ENCODE measurements at places on chromosomes 7 and 10.

GRCh38 chr10:80686734-80687475, 149.2 kb downstream of the SH2D4B start:
- no peak for DNase-seq

GRCh38 chr10:123417414-123417813, 248.7 kb upstream of the GPR26 start:
- no peak for DNase-seq

DNA sequence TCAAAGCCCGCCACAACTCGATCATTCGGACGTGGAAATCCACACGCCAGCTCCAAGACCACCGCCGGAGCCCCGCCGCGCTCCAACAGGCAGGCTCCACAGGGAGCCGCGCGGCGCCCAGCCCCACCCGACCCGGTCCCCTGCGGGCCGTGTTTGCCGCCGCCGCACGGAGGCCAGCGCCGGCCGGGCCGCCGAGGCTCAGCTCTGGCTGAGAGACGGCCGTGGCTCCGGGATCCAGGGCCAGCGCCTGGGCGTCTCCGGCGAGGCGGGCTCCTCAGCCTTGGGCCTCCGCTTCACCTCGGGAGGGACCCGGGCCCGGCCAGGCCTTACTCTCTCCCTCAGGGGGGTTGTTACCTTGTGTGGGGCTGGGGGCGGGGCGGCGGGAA, 333 bp downstream of the SMNDC1 start:
- no peak for DNase-seq

- no peak for DNase-seq
These were observed 1.6 kb downstream of the CHST15 start for GRCh38 chr10:124091646-124092249.

DNA sequence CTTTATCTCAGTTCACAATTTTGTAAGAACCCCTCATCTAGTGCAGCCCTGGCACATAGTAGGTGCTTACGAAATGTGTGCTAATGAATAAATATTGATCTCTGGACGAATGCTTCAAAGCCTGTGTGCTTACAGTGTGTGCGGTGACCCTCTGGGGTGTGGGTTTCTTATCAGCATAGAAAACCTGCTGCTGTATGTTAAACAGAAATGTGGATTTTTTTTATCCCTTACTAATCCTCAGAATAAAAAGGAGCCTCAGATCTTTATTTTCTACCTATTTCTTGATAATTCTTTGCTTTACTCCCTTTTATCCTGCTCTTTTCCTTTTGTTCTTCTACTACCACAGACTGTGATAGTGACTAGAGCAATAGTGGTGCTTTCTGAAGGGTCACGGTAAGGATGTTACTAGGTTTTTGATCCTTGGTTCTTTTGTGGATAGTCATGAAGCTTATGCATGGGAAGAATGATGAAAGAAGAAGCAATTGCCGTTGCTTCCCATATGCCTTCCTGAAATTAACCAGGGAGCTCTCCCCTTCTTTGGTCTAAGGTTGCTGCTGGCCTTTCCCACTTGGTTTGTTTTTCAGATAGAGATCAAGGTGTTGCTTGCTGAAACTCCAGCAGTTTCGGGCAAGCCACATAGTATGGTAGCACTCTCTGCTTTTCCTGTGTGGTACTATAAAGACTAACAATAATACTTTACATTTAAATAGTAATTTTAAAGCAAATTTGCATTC, 44.7 kb downstream of the SPAG6 start:
- DNase-seq = no peak

DNA sequence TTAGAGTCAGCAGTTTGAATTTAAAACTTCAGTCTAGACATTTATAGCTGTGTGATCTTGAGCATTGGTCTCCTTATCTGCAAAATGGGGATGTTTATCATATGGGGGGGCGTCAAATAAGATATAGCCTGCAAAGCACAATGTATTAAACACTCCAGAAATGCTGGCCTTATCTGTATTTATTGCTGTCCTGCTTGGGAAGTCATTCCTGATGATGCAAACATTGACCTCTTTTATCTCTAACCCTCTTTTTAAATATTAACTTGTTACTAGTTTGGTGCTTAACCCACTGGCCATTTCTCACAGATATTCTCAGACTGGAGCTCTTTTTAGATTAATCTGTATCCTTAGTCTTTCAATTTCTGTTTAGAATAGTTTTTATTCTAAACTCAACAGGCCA, 13.2 kb downstream of the MRPS33 start:
- no peak for DNase-seq

DNA sequence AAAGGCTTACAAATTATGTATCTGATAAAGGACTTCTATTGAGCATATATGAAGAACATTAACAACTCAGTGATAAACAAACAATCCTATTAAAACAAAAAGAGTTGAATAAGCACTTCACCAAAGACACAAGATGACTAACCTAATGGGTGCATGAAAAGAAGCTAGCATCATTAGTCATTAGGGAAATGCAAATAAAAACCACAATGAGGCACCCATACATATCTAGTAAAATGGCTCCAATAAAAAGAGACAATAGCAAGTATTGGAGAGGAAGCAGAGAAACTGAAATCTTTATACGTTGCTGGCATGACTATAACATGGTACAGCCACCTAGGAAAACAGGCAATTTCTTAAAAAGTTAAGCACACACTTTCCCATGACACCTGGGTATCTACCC, 77.6 kb upstream of the ZMIZ1 start:
- DNase-seq = no peak

- no peak for DNase-seq
These were observed 229.1 kb downstream of the BAMBI start for GRCh38 chr10:28906415-28906814.

DNA sequence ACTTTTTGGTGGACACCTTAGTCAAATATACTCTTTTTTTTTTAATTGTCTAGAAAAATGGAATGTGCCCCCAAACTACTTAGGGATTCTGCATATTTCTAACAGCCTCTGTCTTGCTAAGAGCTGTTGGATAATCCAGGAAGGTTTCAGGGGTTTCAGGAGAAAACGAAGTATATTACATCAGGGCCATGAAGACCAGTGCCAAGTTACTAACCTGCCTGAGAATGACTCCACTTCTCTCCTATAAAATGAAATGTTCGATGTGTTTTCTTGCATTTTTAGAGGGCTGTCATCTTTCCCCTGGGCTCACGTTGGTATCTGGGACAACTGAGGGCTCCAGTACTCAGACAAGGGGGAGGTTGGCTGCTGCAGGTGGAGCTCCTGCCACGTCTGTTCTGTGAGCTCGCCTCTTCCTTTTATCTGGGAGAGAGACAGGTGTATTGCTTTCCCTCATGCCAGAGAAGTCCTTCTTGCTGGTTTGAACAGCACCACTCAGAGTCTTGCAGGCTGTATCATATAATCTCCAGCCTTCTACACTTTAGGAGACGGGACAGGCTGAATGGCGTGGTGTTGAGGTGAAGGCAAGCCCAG, 71.3 kb downstream of the CAMK1D start:
- peak; percentile 18 for DNase-seq

DNA sequence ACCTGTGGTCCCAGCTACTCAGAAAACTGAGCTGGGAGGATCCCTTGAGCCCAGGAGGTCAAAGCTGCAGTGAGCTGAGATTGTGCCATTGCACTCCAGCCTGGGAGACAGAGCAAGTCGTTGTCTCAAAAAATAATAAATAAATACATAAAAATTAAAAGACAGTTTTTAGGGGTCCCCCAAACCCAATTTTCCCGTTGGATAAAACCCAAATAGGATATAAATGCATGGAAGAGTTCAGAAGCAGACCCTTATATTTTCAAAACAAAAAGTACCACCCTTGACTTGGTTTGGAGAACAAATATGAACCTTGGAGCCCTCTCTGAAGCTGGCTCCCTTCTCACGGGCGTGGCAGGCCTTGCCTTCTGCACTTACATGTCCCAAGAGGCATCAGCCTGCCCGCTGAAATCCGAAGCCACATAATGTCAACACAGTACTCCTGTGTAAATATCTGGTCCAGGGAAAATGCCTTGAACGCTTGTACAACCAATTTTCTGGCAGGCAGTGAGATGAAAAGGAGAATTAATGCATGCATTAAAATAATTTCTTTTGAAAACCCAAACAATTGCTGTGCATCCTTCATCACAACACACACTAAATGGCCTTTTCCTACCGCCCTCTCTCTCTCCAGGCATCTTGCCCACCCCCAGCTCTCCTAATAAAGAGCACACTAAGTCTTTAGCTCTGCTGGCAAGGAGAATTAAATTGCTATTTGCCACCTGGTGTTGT, 46.4 kb upstream of the PARD3 start:
- no peak for DNase-seq

DNA sequence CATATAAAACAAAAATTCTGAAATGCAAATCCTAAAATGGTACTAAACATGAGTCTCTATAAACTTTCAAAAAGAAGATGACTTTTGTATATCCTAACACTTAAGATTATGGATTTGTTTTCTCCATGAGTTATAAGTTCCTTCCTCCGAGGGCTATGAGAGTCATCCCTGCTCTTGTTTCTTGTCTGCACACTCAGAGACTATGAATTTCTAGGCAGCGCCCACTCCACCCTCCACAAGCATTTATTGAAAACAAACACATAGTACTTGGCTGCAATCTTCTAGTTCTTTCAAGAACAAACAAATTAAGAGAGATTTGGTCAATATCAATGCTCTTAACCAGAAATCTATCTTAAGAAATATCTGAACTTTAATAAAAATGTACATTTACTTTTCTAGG, 211.7 kb downstream of the DKK1 start:
- no peak for DNase-seq

DNA sequence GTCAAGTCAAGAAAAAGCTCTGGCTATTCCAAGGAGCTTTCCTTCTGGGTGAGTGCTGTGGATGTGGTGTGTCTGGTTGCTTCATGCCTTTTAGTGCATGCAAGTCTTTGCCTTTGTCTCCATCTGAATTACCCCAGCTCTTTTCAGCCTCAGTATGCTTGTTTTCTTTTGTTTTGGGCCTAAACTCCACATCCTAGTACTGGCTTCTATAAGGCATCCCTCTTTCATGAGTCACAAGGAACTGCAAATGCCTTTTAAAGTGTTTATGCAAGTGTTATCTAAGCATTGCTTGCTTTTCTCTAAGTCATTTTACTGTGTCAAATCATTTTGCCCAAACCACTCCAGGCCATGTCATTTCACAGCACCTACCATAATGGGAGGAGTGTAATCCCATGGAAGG, 132.1 kb downstream of the PLCE1 start:
- no peak for DNase-seq

DNA sequence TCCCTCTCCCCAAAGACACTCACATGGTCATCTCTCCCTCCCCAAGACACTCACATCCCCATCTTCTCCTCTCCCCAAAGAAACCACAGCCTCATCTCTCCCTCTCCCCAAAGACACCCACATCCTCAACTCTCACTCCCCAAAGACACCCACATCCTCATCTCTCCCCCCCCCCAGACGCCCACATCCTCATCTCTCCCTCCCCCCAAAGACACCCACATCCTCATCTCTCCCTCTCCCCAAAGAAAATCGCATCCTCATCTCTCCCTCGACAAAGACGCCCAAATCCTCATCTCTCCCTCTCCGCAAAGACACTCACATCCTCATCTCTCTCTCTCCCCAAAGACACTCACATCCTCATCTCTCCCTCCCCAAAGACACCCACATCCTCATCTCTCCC, 31.5 kb downstream of the INSIG1 start:
- DNase-seq = no peak

DNA sequence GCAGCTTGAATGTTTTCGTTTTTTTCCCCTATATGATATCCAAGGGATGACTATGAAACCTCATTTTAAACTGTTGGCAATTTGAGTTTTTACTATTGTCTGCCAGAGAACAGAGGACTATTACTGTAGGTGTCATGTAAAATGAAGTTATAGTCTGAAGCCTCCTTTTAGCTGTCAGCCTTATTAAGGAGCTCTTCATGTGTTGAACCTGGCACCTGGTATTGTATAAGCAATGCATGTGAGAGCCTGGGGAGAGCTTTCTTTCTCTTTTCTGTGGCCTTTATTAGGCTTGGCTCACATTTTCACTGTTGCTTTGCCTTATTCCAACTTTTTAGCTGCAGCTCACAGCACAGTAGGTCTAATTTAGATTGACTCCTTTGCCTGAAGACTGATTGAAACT, 119.1 kb upstream of the FOXP2 start:
- DNase-seq = no peak

- DNase-seq = no peak
These were observed 15.1 kb upstream of the SLC16A12 start for GRCh38 chr10:89550509-89550908.

DNA sequence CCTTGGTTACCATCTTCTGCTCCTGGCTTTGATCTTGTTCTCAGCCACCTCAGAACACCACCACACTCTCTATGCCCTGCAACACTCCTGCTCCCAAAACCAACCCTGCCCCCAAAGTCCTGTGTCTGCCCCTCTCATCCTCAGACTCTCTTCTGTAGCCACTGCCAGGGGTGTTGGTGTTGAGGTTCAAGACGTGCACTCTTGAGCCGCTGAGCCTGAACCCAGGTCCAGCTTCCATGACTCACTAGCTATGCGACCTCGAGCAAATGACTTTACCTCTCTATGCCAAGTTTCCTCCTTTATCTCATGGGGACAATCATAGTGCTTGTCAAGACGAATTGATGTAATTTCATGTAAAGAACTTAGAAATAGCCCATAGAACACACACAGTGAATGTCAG, 840 bp upstream of the ATP6V0A4 start:
- DNase-seq = no peak

DNA sequence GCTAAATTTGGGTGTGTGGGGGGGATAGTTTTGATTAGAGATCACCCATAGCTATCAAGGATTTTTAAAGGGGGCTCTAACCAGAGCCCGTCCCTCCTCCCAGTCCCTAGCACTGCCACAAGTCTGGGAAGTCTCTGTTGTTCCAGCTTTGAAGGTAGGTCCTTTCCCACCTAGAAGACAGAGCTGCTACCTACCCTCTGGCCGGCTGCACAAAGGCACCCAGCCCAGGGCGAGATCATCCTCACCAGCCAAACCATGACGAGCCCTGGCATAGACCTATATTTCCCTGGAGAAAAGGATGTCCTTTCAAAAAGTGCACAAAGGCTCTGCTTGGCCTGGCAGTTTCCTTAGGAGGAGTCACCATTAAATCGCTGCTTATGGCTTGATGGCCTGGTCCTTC, 147.8 kb downstream of the CYP26A1 start:
- DNase-seq = no peak

DNA sequence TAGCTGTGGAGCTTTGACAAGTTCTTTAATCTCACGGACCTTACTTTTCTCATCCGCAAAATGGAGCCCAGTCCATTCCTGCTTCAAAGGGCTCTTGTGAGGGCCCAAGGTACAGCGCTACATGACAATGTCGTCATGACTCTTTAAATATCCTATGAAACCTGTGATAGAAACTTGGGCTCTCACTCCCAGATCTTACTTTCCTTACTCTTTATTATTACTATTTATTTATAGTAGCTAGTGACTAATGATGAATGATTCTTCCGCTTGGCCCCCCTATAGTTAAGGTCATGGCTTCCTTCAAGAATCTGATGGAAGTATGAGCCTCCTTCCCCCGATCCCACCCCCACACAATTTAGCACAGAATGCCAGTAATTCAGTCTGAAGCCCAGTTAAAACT, 41.9 kb downstream of the RBM20 start:
- DNase-seq = no peak

DNA sequence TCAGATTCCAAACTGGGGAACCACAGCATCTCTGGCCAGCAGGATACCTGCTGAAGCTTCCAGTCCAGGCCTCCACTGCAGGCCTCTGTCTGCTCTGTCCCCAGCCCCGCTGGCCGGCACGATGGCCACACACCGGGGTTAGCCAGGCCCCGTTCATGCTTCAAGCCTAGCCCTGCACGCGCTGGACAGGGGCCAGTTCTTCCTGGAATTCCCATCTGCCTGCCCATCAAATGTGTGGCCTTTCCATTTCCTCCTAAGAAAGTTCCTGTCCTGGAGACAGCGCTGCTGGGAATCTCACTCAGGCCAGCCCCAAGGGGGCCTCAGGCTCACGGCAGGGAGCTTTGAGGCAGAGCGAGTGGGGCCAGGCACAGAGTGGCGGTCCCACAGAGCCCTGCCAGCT, 18.0 kb downstream of the SH2B2 start:
- no peak for DNase-seq
